ENCODE measurements at places on chromosomes 4 and X.

- no peak for DNase-seq
Measured at GRCh38 chr4:189304809-189305208, 635.9 kb upstream of the FRG1 start.

DNA sequence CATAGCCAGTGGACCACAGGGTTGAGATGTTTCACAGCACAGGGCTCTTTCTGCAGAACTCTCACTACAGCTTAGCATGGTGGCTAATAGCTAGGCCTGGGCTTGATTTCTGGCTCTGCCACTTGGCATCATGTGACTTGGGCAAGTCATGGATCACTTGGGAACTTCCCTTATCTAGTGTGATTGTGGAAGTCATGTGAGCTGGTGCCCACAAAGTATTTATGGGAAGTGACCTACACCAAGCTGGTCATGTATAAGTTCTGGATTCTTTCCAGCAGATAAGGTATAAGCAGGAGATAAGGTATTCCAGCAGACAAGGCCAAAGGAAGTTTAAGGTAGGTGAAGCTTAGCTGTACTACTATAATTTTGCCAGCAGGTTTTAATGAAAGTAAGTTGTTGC, 61.0 kb downstream of the REELD1 start:
- no peak for DNase-seq

DNA sequence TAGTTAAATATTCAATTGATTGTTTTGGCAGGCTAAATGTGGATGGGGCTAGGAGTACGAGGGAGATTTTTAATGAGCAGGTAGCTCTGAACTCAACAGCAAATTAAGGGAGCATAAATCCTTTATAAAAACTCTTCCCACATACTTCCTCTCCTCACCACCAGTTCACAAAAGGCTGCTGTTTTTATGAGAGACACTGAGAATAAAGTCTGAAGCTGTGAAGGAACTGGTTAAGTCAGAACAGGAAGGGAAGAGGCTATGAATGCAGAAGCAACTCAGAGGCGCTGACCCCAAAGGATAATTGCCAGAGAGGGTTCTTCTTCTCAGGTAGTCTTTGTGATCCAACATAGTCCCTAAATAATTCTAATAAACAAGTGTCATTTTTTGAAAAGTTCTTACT, 406.1 kb downstream of the GPM6A start:
- no peak for DNase-seq

DNA sequence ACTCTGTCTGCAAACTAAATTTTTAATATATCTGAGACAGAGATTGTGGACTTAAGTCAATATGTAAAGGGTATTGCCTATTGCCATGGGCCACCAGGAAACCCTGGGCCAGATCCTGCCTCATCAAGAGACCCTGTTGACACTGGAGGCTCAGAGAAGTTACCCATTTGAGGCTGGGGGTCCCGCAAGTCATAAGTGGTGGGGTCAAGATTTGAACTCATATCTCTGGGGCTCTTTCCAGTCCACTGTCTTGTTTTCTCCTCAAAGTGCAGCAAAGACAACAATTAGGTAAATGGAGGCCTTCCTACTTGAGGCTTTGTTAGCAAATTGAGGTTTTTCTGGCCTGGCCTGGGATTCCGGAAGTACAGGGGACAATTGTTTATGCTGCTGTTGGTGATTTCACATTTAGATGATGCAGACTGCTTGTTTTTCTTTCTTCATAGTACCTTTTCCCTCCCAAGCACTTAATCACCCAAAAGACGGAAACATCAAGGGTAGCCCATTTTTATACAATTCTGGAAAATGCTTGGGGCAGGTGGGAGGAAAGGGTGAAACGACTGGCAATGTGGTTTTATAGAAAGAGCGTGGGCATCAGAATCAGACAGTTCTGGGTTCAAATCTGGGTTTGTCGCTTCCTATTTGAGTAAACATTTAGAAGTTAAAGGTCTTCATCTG, 160.0 kb downstream of the SMIM20 start:
- DNase-seq, result no peak

DNA sequence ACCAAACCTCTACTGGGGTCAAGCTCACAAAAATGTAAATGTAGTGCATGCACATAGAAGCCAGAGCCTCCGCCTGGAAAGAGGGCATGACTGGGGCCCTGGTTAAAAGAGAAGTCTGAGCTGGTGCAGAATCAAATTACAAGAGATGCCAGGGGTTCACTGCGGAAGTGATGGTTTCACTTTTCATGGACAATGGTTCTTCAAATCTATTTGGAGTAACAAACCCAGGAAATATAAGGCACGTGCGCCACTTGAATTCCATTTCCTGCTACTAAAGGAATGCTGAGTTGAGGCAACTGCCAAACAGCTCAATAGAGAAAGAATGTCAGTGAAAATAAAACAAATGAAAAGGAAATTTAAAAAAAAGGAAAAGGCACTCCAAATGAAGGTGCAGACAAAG, 79.8 kb downstream of the FUNDC1 start:
- no peak for DNase-seq

GRCh38 chr4:92387459-92388069, 83.8 kb downstream of the GRID2 start:
- no peak for DNase-seq

DNA sequence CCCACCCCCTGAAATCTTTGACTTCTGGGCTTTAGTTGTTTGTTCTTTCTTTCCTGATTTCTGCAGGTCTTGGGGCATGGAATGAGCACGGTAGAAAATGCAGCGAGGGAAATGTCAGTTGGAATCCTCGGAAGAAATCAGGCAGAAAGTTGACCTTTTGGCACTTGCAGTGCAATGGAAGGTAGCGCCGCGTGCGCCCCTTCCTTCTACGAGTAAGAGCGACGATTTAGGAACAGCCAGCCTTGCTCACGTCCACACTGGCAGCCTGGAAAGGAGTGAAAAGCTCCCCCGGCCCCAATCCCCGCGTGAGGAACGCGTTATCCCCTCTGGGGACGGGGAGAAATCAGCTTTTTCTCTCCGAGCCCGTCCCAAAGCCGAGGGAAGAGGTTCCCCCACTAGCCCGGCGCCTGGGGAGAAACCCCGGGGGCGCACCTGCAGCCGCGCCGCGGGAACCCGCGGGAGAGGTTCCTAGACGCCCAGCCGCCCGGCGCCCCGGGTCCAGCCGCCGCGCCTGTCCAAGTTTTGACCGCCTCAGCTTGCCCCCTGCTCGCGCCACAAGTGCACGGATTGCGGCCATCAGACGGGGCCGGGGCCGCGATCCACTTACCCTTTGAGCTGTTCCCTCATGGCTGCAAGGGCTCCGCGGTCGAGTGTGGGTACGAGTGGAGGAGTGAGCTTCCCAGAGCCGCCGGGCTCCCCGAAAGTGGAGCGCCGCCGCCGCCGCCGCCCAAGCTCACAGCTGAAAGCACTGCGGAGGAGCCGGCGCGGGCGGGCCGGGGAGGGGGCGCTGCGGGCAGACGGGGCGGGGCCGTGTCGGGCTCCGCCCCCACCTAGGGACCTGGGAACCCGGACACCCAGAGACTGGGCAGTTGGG, 194.6 kb upstream of the FTHL17 start:
- no peak for DNase-seq

GRCh38 chr4:154586296-154587033, 4.1 kb downstream of the FGA start:
- DNase-seq, result no peak

GRCh38 chr4:139014371-139015268, 961 bp upstream of the NOCT start:
- DNase-seq, result peak; percentile 5

DNA sequence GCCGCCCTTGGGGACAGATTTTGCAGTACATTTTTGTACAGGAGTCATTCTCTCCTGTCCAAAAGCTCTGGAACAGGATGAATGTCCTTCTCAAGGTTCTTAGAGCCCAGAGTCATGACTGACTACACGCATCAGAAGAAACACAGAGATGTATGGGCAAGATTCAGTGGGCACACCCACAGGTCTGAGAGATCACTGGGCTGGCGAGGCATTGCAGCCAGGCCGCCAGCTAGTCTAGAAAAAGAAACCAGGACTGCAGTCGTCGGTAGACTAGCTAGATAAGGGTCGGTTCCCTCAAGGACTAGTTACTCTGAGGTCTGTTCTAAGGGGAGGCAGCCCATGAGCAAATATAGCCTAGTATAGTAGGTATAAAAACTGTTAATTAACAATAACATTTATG, 19.8 kb downstream of the GBA3 start:
- no peak for DNase-seq

DNA sequence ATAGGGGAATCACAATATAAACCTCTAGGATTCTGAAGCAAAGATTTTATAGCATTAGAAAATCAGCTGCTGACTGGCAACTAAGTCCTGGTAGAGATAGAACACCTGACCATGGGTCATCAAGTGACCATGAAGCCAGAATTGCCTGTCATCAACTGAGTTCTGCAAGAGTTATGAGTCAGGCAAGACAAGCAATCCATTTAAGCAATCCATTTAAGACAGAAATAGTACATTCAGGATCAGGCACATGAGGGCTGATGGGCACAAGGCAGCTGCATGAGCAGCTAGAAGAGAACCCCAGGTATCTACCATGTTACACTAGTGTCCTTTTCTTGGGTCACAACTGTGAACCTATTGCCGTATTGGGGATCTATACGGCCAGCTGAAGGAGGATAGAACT, 98.9 kb downstream of the SPRY1 start:
- DNase-seq, result no peak

DNA sequence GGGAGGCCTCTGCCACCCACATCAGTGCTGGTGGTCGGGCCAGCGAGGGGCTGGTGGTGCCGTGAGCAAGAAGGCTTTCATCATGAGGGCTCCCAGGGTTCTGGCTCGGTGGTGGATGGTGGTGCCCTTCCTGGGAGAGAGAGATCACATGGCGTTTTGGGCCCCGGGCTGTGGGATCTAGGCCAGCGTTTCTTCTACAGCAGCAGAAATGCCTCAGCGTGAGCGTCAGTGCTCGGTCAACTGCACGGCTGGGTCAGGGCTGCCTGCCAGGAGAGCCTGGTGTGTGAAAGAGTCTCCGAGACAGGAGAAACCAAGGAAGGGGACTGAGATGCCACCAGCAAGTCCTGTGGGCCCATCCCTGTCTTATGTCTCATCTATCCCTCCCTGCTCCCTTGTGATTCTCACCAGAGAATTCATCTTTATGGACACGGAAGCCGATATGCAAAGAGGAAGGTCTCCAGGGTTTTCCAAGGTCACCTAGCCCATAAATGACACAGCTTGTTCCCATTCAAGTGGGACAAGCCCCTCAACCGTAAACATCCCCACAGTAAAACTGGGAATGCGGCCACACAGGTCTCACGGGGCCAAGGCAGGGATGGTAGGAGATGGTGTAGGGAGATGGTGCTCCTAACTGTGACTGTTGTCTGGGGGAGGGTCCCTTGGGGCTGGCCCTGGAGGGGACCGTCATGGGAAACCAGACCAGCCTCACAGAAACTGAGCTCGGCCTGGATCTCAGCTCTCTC, 99.2 kb downstream of the SORCS2 start:
- DNase-seq, result no peak

GRCh38 chrX:150223176-150224015, 139.7 kb upstream of the MAMLD1 start:
- no peak for DNase-seq

Measured in activated gamma-delta T cell treated with anti-CD3 and anti-CD28 coated beads, Interleukin-2, amount 50 U/mL, for 16 hours (primary cell).